Activated gamma-delta T cell (primary cell): ENCODE measurements at places on chromosomes 2 and 18.

DNA sequence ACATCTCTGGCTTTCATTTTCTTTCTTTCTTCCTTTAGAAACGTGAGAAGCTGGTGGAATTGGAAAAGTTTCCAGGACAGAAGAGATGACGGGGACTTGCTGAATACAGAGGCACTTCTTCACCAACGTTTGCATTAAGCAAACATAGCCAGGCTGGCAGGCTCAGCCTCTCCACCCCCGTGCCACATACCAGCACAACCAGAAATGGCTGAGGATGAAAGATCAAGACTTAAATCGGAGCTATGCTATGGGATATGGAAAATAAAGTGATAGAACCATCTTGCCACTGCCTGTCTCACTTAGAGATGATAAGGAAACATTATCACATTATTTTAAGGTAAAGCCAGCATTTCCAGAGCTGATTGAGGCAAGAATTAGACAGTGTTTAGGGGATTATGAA, 483.3 kb downstream of the BCL11A start:
- DNase-seq = no peak

DNA sequence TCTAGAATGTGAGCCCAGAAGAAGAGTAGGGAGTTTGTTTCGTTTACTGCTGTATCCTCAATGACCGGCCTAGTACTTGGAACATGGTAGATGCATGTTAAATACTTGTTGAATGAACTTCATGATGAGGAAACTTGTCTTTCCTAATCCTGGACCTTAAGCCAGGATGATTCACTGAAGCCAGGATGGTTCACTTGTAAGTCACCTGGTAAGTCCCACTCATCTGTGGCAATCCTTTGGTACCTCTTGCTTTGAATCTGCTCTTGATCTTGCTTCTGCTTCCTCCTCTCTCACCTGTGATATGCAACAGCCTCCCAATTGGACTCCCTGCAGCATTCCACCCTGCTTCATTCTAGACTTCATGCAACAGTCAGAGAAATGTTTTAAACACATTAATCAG, 43.6 kb downstream of the QPCT start:
- no peak for DNase-seq

- DNase-seq = no peak
Measured at GRCh38 chr2:44960871-44961270, 19.4 kb downstream of the SIX3 start.

- DNase-seq = no peak
Measured at GRCh38 chr2:95021023-95021416, 4.5 kb upstream of the MAL start.

- no peak for DNase-seq
Measured at GRCh38 chr2:173048897-173049661, 26.6 kb upstream of the MAP3K20 start.
